Foreskin keratinocyte (primary cell): ENCODE measurements at places on chromosomes 6 and 20.

- peak; percentile 89 for DNase-seq
Observed at GRCh38 chr20:37394543-37395409, 48.8 kb downstream of the SRC start.

DNA sequence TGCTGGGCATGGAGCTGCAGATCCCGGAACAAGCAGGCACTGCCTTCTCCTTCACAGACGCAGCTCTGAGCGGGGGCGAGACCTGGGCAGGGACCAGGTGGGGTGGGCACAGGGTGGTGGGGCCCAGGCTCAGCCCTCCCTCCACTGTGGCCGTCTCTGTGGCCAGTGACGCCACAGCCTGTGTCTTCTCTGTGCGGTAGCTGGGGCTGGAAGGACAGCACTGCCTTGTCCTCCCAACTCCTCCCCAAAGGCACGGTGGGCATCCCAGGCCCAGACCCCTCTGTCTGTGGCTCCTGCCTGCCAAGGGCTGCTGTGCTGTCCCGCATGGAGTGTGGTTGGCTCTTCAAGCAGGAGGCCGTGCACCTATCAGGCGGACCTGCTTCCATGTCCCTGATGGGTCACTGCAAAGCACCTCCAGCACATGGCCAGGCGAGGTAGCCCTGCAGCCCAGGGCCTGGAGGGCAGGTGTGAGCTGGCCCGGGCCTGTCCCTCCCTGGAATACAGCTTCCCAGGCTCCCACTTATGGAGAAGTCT is 14.8 kb upstream of the TNFRSF6B start:
- DNase-seq, result no peak

DNA sequence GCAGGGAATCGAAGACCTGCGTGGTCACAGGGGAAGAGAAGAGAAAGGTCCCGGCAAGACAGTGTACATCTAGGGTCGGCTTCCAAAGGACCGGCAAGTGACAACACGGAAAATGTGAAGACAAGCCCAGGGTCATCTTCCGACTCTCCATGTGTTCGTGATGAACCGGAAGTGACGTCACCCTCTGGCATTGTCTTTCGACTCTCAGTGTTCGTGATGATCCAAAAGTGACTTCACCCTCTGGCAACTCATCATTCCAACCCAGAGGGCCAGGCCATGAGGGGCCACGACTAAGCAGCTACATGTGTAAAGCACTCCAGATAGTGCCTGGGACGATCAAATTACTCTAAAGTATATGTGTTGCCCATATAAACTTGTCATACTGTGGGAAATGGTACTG is 290.8 kb downstream of the THBS2 start:
- DNase-seq, result no peak

DNA sequence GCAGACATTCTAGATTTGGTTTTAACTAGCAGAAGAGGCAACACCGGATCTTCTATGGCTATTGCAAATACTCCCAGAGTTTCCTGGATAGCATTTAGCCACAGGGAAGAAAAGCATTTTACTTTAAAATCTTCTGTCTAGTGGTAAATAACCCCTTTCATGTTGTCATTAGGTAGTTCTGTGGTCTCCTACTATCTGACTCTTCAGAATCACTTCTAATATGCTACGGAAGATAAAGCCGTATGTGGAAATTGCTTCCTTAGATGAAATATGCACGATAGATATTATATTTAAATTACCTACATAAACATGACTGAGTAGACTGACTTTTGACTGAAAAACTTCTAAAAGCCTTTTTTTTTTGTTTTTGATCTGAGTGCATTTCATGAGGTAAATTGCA is 759 bp downstream of the CRISP3 start:
- DNase-seq, result no peak

DNA sequence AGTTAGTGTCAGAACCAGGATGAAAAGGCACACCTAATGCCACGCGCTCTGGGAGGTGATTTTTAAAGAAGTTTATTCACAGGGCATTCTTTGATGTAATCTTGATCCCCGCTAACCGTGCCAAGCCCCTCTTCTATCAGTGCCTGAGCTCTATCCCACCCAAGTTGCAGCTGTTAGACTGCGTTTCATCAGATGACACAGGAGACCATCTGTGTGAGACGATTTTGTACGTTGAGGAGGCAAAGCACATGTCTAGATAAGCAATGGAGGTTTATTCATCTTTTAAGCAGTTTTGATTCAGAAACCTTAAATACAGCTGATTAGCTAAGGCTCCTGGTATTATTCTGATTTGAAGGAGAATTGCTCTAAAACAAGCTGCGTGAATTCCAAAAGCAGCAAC is 18.6 kb downstream of the RNASET2 start:
- no peak for DNase-seq

DNA sequence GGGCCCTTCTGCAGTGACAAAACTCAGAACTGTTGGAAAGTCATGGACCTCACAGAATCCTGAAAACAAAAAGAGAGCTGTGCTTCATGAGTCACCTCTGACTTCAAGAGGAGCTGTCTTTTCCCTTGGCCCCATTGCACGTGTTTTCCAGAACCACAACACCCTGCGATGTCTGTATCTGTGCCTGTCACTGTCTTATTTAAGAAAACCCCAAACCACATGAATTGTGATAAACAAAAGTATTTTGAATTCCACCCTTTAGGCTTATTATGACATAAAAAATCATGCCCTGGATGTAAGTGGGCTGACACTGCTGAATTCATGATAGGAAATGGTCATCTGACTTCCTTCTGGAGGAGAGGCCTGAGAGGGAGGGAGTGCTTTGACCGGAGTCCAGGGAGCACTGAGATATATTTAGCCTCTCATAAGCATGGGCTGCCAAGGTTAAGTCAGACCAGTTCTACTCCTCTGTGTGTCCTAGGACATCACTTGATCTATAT is 96.4 kb upstream of the DUSP22 start:
- DNase-seq, result no peak

- no peak for DNase-seq
Observed at GRCh38 chr6:134117409-134117808, 65.0 kb upstream of the SLC2A12 start.

DNA sequence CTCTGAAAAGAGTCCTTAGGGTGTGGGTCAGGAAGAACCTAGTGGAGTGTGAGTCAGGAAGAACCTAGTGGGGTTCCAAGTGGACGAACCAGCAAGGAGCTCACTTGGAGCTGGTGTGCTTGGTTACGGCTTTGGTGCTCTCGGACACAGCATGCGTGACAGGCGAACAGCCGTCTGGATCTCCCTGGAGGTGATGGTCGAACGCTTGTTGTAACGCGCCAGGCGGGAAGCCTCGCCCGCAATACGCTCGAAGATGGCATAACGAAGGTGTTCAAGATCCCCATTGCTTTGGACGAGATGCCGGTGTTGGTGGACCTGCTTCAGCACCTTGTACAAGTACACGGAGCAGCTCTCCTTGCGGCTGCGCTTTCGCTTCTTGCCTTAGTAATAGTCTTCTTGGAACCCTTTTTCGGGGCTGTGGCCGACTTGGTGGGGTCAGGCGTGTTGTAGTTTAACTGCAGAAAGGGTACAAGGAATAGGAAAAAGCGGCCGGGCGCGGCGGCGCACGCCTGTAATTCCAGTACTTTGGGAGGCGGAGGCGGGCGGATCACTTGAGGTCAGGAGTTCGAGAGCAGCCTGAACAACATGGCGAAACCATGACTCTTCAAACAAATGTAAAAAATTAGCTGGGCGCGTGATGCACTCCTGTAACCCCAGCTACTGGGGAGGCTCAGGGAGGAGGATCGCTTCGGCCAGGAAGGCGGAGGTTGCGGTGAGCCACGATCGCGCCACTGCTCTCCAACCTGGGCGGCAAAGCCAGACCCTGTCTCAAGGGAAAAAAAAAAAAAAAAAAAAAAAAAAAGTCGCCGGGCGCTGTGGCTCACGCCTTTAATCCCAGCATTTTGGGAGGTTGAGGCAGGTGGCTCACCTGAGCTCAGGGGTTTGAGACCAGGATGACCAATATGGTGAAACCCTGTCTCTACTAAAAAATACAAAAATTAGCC is 48.0 kb downstream of the OR2B2 start:
- DNase-seq, result no peak

GRCh38 chr6:7727946-7728854 is 2.3 kb downstream of the BMP6 start:
- DNase-seq, result no peak

DNA sequence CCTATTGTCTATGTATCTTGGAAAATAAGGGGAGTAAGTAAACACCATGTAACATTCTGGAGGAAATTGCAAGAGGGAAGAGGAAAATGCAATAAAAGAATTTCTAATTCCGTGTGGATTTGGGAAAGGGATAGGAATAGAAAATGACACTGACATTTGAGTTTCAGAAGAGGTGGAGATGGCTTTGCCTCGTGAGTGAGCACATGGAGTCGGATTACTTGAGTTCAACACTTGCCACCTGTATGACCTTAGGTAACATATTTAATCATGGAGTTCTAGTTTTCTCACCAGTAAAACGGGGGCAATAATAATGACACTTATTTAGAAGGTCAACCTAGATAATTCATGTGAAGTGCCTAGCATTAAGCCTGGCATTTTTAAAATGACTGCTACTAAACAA is 10.8 kb upstream of the PBOV1 start:
- no peak for DNase-seq

- DNase-seq, result no peak
Observed at GRCh38 chr20:24405810-24406209, 63.6 kb upstream of the SYNDIG1 start.

- DNase-seq, result peak; percentile 73
Observed at GRCh38 chr20:44154521-44155001, 32.4 kb downstream of the JPH2 start.

DNA sequence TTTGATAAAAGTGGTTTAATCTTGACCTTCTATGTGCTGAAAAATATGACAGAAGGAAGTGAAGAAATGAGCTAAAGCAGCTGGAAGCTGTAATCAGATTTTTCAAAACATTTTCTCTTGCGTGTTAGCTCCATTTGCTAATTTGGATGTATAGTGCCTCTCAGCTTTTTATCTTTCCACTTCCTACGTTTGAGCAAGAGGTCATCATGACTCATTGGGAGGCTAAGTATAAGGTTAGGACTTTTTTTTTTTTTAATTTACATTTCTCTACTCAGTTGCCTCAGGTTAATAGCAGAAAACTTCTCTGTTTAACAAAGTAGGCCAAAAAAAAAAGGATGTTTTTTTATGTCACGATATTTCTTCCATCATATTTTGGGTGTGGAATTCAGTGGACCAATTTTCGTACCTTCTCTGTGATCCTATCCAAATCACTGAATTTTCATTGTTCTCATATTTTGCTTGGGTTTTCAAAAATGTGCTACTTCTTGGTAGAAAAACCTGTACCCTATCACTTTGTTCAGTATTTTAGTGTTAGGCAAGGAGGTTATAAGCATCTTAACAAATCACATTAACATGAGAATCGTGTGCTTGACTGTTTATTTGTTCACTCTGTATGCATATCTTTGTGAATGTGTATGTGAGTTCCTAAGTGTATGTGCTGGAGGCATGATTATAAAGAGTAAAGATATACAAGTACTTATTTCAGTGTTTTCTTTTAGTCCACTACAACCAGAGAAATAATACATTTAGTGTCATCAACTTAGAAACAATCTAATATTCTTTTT is 1028.3 kb upstream of the EYS start:
- DNase-seq, result no peak

GRCh38 chr6:33206027-33206863 is 1.8 kb downstream of the HSD17B8 start:
- peak; percentile 11 for DNase-seq

GRCh38 chr20:19992996-19993908 is 23.9 kb upstream of the NAA20 start:
- DNase-seq, result peak; percentile 100

- DNase-seq, result no peak
Observed at GRCh38 chr6:168025831-168026710, 28.6 kb downstream of the KIF25 start.

DNA sequence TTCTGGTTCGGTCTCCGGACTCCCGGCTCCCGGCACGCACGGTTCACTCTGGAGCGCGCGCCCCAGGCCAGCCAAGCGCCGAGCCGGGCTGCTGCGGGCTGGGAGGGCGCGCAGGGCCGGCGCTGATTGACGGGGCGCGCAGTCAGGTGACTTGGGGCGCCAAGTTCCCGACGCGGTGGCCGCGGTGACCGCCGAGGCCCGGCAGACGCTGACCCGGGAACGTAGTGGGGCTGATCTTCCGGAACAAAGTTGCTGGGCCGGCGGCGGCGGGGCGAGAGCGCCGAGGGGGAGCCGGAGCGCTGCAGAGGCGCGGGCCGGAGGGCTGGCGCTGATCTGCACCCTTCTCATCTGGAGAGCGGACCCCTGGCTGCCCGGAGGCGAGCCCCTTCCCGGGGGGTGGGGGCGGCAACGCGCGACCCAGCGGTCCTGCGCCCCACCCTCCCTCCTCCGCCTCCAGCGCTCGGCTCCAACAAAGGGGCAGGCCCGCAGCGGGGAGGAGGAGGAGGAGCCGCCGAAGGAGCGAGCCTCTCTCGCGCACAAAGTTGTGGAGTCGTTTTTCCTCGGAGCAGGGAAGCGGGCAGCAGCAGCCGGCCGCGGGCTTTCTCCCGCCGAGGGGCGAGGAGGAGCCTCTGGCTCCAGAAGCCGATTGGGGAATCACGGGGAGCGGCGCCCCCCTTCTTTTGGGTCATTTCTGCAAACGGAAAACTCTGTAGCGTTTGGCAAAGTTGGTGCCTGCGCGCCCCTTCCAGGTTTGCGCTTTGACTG is at the start of gene UTRN:
Gene UTRN, plus strand, starts transcription at position 553 of the 765 bp plus-strand sequence. CDS start 6,494 bp downstream, outside the sequence.
- DNase-seq, result peak; percentile 82

- DNase-seq, result no peak
Observed at GRCh38 chr6:89680150-89680549, 41.6 kb upstream of the LYRM2 start.

GRCh38 chr6:7475081-7475480 is 66.4 kb upstream of the DSP start:
- peak; percentile 31 for DNase-seq

DNA sequence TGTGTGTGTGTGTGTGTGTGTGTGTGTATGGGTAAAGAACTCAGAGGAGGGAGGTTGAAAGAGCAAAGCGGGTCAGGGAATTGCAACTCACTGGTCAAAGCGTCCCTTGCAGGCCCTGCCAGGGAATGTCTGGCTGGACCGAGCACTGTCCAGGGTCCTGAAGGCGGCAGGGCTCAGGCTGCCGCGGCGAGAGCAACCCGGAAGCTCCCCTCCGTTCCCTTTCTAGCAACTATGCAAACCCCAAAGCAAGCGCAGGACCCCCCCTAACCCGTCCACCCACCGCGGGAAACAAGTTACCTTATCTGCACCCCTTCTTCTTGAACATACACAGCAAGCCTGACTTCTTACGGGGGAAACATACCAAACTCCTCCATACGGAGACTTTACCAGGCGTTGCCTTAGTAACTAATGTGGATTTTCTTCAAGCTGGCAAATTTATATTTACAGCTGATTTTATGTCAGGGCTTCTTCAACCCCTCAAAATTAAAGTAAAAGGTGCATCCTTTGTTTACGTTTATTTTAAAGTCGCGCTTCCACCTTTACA is 538 bp upstream of the GRM1 start:
- no peak for DNase-seq

DNA sequence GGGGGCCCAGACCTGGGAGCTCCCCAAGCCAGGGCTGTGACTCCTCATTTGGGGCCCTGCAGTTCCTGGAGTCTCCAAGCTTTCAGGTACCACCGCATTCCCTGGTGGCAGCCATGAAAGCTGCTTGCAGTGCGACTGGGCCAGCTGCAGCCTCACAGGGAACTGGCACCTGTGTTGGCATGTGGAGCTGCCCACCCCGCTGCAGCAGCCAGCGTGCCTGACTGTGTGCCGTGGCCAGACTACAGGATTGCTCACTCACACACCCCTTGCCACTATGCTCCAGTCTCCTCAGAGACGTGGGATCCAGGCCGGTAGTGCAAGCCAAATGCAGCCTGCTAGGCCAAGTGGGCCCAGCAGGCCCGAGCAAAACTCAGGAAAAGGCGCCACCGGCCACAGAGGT is 450.7 kb downstream of the COL12A1 start:
- no peak for DNase-seq
